ENCODE measurements at places on chromosomes 11 and 22. TPM values are rescaled to one million over a fixed set of nuclear protein-coding genes. Genes with fewer than 3 reads are reported as not detected.

GRCh38 chr11:63443714-63444113 lies 47.3 kb downstream of the PLAAT5 start:
- no peaks in the 10 kb centered on the region for H3K27me3 ChIP-seq
- H3K4me1 ChIP-seq, result no peaks in the 10 kb centered on the region
- H3K4me3 ChIP-seq, result no peak overlapping the region
- no peak overlapping the region for H3K27ac ChIP-seq
- no peak for DNase-seq

DNA sequence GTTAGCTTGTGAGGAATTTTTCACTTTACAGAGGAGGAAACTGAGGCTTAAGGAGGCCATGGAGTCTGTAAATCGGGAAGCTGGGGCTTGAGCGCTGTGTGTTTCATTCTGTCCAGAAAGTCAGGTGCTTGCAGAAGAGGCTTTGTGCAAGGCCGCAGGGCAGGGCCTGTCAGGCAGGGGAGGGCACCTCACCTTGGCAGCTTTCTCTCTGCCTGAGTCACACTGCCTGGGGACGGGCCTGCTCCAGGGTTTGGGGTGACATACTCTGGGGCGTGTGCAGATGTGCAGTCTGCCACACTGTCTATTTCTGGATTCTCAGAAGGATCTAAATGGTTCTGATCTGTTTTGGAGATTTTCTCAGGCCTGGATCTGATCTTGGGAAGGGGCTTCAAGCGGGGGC lies 8.4 kb downstream of the INCENP start:
- H3K27ac ChIP-seq, result no peak overlapping the region
- peak; percentile 3 for DNase-seq
- H3K4me3 ChIP-seq, result no peak overlapping the region
- no peaks in the 10 kb centered on the region for H3K4me1 ChIP-seq

GRCh38 chr11:44464741-44465140 lies 100.7 kb upstream of the CD82 start:
- H3K4me1 ChIP-seq, result no peaks in the 10 kb centered on the region
- no peak for DNase-seq
- no peak overlapping the region for H3K27ac ChIP-seq
- no peaks in the 10 kb centered on the region for H3K27me3 ChIP-seq

GRCh38 chr22:37893583-37893983 lies 12.5 kb upstream of the MICALL1 start:
- H3K27me3 ChIP-seq, result no peaks in the 10 kb centered on the region
- H3K4me3 ChIP-seq, result no peak overlapping the region
- no peak for DNase-seq

DNA sequence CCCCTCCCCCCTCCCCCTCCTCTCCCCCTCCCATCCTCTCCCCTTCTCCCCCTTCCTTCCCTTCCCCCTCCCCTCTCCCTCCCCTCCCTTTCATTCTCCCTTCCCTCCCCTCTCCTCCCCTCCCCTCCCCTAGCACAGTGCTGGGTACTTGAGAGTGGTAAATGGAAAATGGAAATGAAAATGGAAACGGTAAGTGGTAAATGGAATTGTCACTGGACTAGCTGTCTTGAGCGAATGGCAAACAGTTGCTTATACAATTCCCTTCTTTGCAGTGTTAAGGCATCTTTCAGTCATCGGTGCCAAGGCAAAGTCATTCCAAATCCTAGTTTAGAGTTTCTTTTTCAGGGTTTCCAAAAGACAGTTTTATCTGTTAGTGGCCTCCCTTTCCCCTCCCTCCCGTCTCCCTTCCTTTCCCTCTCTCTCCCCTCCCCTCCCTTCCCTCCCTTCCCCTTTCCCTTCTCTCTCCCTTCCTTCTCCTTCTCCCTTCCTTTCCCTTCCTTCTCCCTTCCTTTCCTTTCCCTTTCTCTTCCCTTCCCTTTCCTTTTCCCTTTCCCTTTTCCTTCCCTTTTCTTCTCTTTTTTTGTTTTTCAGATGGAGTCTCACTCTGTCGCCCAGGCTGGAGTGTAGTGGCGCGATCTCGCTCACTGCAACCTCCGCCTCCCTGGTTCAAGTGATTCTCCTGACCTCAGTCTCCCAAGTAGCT lies 47.3 kb downstream of the GRAMD1B start:
- H3K36me3 ChIP-seq, result no peaks in the 10 kb centered on the region
- no peak overlapping the region for H3K4me3 ChIP-seq
- no peaks in the 10 kb centered on the region for H3K4me1 ChIP-seq

DNA sequence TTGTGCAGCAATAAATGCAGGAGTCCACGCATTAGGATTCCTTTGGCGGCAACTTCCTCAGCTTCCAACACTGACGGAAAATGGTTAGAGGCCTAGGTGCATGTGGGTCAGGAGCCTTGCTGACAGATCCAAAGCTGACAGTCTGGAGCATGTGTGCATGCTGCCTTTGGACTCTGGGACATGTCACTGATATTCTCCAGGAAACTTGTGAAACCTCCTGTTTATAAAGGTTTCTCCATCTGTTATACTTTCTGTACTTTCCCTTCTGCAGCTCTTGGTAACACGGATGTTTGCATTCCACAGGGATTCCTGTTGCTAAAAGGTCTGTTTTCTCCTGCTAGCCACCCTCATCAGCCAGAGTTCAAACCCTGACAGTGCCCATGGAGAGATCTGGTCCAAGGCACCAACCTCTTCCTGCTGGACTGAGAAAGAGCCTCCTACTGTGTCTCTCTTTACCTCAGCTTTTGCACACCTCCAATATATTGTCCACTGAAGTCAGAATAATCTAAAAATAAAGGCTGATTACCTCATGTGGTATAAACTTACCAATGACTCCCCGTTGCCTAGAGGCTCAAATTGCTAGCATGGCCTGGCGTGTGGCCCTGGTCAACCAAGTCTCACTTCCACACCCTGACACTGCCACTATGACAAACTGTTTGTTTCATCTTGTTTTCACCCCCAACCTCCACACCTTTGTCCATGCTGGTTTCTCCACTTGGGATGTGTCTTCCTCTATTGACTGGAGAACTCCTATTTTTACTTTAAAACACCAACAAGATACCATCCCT lies 31.1 kb upstream of the LYVE1 start:
- no peaks in the 10 kb centered on the region for H3K27me3 ChIP-seq
- H3K27ac ChIP-seq, result no peak overlapping the region
- H3K4me1 ChIP-seq, result peaks cover 8% of the 10 kb centered on the region
- no peak overlapping the region for H3K4me3 ChIP-seq
- H3K36me3 ChIP-seq, result no peaks in the 10 kb centered on the region

DNA sequence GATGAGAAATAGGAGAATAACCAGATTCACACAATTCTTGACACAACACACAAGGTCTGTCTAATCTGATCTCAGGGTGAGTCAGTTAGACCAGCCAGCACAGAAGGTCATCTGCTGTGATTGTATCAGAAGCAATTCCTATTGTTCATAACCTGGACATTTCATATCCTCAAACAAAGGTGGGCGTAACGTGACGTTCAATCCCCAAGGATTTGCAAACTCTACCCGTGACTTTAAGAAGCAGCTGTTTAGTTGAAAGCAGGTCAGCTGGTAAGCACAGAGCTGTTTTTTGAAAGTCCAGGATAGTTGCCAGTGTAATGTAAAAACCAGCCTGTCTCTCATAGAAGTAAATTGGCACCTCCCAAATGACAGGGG lies 385.1 kb downstream of the DCDC1 start:
- no peak overlapping the region for H3K27ac ChIP-seq
- no peak overlapping the region for H3K4me3 ChIP-seq
- H3K4me1 ChIP-seq, result no peaks in the 10 kb centered on the region
- DNase-seq, result no peak
- H3K27me3 ChIP-seq, result no peaks in the 10 kb centered on the region
- no peaks in the 10 kb centered on the region for H3K36me3 ChIP-seq

DNA sequence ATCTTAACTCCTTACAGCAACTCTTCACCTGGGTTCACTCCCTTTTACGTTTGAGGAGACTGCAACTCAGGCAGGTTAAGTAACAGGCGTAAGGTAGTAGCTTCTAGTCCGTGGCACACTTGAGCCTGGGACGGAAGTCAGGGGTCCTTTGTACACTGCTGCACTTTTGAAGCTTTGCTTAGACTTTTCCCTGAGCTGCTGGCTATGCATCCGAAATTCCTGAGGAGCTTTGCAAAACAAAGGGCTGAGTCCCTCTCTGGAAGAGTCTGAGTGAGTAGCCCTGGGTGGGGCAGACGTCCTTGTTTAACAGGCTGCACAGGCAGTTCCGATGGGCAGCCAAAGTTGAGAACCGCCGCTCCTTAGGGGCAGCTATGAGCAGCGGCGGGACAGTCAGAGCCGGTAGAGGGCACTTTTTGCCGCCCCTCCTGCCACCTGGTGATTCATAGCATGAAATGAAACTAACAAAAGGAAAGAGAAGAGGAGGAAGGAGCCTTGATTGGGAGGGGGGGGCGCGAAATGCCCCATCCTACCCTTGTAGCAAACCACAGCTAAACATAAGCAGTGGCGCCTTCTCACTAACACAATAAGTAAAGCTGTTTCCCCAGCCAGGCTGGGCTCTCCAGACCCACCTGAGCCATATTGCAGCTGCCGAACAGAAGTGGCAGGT lies 1.4 kb downstream of the TMEM109 start:
- peak overlapping the region; percentile 50 for H3K4me3 ChIP-seq
- H3K27me3 ChIP-seq, result no peaks in the 10 kb centered on the region

- no peak for DNase-seq
- no peaks in the 10 kb centered on the region for H3K27me3 ChIP-seq
- H3K4me1 ChIP-seq, result no peaks in the 10 kb centered on the region
- no peak overlapping the region for H3K27ac ChIP-seq
- no peaks in the 10 kb centered on the region for H3K36me3 ChIP-seq
These were observed 109.9 kb downstream of the NAV2 start for GRCh38 chr11:19822531-19822930.

RTN4R gene
- total RNA-seq, result 0.72 TPM

GRCh38 chr11:2975594-2975993 lies 16.5 kb downstream of the NAP1L4 start:
- H3K4me1 ChIP-seq, result peaks cover 5% of the 10 kb centered on the region
- H3K27ac ChIP-seq, result no peak overlapping the region
- no peaks in the 10 kb centered on the region for H3K36me3 ChIP-seq
- no peak for DNase-seq
- no peaks in the 10 kb centered on the region for H3K27me3 ChIP-seq
- H3K4me3 ChIP-seq, result no peak overlapping the region

- no peak overlapping the region for H3K4me3 ChIP-seq
- H3K4me1 ChIP-seq, result no peaks in the 10 kb centered on the region
- no peak for DNase-seq
These were observed 37.6 kb upstream of the THY1 start for GRCh38 chr11:119460582-119460981.

TIMP3 gene
- 81.7 TPM for total RNA-seq

DNA sequence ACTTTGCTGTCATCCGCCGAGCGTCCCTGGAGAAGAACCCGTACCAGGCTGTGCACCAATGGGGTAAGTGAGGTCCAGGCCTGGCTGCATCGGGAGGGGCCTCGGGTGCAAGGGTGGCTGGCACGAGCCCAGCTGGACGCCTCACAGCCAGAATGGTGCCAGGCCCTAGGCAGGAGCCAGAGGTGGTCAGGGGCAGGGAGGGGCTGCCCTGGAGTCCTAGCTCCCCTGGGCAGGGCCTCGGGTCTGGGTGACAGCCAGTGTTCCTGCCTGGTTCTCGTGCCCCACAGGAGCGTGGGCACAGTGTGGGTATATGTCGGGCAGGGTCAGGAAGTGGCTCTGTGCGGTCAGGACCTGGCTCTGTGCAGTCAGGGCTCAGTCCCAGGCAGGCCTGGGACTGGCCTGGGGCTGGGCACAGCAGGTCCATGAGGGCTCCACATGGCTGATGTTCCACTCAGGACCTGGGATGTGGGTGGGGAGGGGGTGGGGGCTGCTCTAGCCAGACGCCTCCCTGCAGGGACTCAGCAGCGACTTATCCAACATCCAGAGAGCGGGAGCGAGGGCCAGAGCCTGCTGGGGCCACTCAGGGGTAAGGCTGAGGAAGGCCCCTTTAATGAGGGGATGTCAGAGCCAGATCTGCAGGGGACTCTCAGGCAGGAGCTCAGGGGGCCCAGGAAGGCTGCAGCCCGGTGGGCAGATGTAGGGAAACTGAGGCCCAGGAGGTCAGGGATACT lies 1.2 kb downstream of the TSPAN32 start:
- H3K27ac ChIP-seq, result no peak overlapping the region
- no peak overlapping the region for H3K4me3 ChIP-seq
- H3K4me1 ChIP-seq, result peaks cover 27% of the 10 kb centered on the region
- H3K27me3 ChIP-seq, result no peaks in the 10 kb centered on the region
- no peak for DNase-seq

DNA sequence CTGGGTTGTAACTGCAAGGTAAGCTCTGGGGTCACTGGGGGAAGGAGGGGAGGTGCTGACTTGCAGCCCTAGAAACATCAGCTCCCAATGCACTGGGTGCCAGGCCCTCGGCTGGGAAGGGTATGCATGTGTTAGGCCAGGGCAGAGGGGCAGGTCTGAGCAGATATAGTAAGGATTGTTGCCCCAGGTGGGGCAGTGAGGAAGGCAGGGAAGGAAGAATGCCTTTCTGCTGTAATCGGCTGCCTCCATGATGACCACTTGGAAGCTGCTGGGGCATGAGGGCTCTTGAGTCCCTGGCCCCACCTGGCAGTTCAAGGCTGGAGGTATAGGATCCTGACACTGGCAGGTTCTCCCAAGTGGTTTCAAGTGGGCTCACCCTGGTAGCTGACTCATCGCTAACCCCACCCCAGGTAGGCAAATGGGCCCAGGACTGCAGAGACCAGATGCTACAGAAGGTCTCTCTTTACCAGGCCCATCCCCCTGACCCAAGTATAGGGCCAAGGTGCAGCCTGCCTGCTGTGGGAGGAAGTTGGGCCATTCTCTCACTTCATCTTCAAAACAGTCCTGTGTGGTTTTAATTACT lies 56.7 kb downstream of the TIMP3 start:
- no peak overlapping the region for H3K27ac ChIP-seq
- H3K27me3 ChIP-seq, result no peaks in the 10 kb centered on the region
- no peak overlapping the region for H3K4me3 ChIP-seq
- H3K36me3 ChIP-seq, result no peaks in the 10 kb centered on the region
- H3K4me1 ChIP-seq, result peaks cover under 1% of the 10 kb centered on the region
- DNase-seq, result no peak

- H3K27me3 ChIP-seq, result no peaks in the 10 kb centered on the region
- H3K4me3 ChIP-seq, result no peak overlapping the region
- H3K4me1 ChIP-seq, result peaks cover 1% of the 10 kb centered on the region
- H3K36me3 ChIP-seq, result no peaks in the 10 kb centered on the region
- no peak for DNase-seq
These were observed 34.9 kb downstream of the RSPH14 start for GRCh38 chr22:23106906-23107367.

- no peaks in the 10 kb centered on the region for H3K36me3 ChIP-seq
- H3K4me1 ChIP-seq, result no peaks in the 10 kb centered on the region
- DNase-seq, result no peak
- H3K27me3 ChIP-seq, result no peaks in the 10 kb centered on the region
- H3K4me3 ChIP-seq, result no peak overlapping the region
These were observed 175.5 kb downstream of the ETS1 start for GRCh38 chr11:128411812-128412211.

FDXACB1 gene
- 1.7 TPM for total RNA-seq

PATE2 gene
- total RNA-seq, result not detected

- no peak overlapping the region for H3K27ac ChIP-seq
- no peaks in the 10 kb centered on the region for H3K27me3 ChIP-seq
- DNase-seq, result no peak
- H3K36me3 ChIP-seq, result no peaks in the 10 kb centered on the region
These were observed 129.7 kb downstream of the ARHGAP42 start for GRCh38 chr11:100816823-100817222.

Measured in ovary (tissue), 10 donors.